Activated naive CD4-positive, alpha-beta T cell treated with anti-CD3 and anti-CD28 coated beads, Interleukin-2, amount 50 U/mL, for 72 hours (primary cell): ENCODE measurements at places on chromosomes 5 and 9.
A peak's percentile ranks its signal among the peaks of the same experiment; 100 is the strongest.

- DNase-seq: no peak
Observed at GRCh38 chr9:77605449-77606220, 42.5 kb downstream of the GNA14 start.

DNA sequence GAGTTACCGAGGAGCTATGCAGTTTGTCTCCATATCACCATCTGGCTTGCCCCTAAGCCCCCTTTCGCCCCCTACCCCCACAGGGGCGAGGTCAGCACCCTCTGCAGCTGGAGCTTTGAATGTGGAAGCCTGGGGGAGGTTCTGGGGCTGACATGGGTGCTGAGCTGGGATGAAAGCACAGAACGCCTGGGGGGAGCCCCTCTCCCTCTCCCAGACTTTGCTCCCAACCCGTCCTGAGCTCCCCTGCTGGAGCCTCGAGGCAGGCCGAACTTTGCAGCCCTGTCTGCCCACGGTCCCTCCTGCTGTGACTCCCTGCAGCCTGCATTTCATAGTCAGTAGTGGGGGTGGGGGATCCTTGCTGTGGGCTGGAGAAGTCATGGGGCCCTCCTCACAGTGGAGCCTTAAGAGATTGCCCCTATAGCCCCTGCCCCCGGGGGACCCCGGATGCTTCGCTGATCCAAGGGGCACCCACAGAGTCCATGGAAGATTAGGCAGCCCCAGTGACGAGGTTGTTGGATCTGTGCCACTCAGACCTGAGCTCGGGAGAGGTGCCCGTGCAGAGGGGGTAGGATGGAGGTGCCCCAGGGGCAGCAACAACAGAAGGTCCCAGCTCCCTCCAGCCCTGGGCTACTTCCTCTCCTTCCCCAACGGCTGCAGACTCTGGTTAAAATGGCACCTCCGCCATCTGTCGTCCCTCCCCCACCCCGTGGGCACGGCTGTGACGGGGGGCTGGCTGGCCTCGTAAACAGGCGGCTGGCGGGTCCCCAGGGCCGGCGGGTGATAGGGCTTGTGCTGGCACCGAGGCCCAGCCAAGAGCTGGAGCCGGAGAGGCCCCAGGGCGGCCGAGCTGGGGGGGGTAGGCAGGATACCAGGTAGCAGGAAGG lies 162.0 kb downstream of the C9orf50 start:
- DNase-seq: peak; percentile 23

GRCh38 chr5:36681711-36682110 lies 75.3 kb downstream of the SLC1A3 start:
- no peak for DNase-seq

DNA sequence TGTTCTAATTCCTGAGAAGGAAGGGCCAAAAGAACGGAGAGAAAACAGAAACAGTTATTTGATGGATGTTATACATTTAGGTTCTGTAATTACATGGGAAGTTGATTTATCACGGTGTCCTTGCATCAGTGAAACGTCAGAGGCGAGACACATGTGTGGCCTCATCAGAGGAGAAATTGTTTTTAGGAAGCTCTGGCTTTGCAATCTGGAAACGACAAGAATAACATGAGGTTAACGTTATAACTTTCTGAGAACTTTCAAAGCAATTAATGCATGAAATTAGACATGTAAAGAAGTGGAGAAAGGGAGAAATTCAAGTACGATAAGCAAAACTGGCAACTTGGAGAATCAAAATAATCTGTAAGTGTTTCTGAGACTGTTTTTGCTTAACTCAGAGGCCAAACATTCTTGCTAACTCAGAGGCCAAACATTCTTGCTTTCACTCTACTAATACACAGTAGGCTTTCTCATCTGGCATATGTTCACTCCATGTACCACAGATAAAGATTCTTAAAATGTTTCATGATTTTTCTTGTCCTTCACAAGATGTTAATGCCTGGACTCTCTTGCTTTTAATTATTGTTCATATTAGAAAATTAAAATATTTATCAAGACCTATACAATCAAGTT lies 933.0 kb downstream of the TLE4 start:
- DNase-seq: no peak

GRCh38 chr5:154813736-154814135 lies 36.7 kb downstream of the FAXDC2 start:
- no peak for DNase-seq

DNA sequence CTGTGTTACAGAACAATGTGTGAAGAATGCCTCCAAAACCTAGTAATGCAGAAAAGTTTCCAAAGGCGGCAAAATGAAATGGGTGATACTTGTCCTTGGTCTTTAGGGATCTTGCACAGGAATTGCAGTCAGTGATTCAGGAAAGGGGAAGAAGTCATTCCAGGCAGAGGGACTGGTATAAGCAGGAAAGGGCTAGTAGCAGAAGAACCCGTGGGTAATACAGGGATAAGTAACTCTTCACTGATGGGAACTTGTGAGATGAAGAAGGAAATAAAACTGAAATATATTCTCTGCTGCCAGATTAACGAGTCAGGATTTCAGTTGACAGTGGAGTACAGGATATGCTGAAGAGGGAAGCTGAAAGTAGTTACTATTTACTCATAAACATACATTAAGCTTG lies 1.2 kb downstream of the SRFBP1 start:
- no peak for DNase-seq

GRCh38 chr5:179385914-179386313 lies 40.7 kb upstream of the ADAMTS2 start:
- DNase-seq: no peak

GRCh38 chr5:111627862-111628261 lies 115.5 kb upstream of the STARD4 start:
- no peak for DNase-seq

DNA sequence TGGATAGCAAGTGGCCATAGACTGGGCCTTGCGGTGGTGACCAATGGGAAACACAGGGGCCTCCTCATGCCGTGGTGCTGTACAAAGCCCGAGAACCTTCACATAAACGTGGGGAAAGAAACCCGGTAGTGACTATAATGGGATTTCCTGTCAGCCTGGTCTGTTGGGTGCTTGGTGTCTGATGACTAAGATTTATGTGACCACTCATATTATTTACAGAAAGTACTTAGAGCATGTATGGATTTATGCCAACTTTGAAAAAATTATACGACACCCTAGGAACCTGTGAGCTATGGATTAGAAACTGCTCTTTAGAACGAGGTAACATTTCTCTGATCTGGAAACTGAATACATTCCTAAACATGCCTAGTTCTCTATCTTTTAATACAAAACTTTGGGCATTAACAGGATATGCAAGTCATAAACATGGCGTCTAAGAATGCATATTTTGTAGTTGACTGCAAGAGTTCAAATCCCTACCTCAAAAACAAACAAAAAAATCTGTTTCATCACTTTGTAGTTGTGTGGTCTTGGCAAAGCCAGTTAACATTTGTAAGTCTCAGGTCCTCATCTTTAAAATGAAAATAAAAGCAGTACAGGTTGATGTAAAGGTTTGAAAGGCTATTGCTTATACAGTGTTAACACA lies 85.4 kb downstream of the TMEM167A start:
- no peak for DNase-seq

DNA sequence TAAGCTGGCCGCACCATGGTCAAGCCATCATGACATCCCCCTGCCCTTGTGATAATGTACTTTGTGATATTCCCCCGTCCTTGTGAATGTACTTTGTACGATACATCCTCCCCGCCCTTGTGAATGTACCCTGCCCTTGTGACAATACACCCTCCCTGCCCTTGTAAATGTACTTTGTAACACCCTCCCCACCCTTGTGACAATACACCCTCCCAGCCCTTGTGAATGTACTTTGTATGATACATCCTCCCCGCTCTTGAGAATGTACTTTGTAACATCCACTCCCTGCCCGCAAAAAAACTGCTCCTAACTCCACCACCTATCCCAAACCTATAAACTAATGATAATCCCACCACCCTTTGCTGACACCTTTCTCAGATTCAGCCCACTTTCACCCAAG lies 313.8 kb downstream of the CTNND2 start:
- DNase-seq: no peak

GRCh38 chr5:150562832-150563231 lies 54.9 kb downstream of the NDST1 start:
- no peak for DNase-seq

- DNase-seq: no peak
Observed at GRCh38 chr5:77921094-77921768, 145.1 kb upstream of the TBCA start.

DNA sequence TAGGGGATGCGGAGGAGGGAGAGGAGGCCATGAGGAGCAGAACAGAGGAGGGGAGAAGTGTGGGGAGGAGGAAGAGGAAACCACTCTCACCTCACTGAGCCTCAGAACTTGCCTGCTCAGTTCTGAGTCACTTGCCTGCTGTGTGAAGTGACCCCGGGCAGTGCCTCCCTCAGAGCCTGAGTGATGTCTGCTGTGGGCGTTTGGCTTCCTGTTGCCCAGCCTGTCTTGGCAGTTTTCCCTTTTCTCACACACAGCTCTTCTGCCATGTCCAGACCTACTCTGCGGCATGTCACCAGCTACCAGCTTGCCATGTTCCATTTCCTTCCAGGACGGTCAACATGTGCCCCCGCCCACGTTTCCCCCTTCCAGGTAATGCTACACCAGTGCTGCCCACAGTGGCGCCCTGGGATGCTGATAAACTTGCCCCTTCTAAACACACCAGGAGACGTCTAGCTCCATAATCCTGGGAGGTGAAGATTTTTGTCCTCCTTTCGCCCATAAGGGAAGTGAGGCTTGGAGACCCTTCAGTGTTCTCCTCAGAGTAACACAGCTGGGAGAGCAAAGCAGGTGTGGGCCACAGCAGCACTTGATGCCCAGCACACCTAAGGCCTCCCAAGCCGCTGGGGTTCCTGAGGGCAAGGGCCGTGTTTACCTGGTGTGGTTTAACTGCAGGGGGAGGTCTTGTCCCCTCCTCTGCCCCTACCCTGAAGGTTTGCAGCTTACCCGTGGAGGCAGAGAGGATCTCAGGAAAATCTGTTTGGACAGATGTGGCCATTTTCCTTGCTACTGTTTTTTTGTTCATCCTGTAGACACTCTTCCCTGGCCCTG lies 63.8 kb upstream of the RNF130 start:
- peak; percentile 76 for DNase-seq

DNA sequence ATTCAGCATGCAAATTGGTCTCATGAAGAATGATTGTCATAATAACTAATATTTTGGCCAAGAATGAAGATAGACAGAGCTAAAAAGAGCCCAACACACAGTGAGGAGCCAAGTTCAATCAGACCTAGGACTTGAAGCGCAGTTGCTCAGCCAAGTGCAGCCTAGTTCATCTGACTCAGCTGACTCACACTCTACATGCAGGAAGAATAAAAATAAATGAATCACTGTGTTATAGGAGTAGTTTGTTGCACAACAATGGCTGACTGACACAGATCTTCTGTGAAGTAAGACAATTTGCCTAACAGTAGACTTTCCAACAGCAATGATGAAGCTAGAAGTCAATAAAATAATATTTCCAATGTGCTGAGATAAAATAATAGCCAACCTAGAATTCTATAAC lies 261.5 kb downstream of the CEMIP2 start:
- DNase-seq: no peak

- no peak for DNase-seq
Observed at GRCh38 chr5:61167382-61167781, 5.1 kb upstream of the SMIM15 start.

DNA sequence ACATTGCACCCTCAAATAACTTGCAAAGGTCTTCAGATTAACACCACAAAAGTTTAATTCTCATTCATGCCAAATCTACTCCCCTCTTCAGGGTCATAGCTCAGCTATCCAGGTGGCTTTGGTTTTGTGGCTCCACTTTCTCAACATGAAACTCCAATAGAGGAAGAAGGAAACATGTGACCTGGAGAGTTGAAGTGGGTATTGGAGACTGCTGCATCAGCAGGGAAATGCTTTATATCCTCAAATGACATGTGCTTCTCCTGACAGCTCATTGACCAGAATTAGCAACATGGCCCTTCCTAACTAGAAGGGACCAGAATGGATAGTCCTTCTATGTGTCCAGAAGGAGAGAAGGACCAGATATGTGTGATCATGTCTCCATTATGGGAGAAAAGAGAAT lies 73.6 kb downstream of the TLR4 start:
- no peak for DNase-seq

- no peak for DNase-seq
Observed at GRCh38 chr9:14466429-14466818, 152.5 kb upstream of the NFIB start.

DNA sequence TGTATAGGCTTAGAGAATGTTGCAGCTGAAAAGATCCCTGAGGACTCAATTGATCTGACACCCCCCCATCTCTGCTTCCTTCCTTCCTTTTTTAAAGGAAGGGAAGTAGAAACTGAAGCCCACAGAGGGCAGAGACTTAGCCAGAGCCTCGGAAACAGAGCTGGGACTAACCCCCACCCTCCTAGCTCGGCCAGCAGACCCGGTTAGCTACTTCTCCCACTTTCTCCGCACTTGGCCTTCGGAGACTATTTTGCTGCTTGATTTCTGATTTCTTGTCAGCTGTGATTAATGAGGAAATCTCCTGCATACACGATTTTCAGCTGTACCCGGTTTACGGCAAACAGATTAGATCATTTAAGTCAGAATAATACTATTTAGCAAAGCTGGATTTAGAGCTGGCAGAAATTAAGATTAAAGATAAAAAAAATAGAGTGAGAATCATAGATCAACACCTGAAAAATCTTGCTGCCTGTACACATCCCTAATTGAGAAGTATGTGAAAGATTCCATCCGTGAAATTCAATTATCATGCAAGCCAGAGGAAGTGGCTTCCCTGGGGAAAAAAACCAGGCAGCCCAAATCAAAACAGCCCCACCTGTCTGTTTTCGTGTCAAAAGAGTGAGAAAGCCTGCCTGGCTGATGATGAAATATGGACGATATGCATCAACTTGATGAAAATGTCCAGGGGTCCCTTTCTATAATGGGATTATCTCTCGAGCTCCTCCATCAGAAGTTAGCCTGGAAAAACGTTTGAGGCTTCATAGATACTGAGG lies 159.5 kb upstream of the SHB start:
- no peak for DNase-seq

DNA sequence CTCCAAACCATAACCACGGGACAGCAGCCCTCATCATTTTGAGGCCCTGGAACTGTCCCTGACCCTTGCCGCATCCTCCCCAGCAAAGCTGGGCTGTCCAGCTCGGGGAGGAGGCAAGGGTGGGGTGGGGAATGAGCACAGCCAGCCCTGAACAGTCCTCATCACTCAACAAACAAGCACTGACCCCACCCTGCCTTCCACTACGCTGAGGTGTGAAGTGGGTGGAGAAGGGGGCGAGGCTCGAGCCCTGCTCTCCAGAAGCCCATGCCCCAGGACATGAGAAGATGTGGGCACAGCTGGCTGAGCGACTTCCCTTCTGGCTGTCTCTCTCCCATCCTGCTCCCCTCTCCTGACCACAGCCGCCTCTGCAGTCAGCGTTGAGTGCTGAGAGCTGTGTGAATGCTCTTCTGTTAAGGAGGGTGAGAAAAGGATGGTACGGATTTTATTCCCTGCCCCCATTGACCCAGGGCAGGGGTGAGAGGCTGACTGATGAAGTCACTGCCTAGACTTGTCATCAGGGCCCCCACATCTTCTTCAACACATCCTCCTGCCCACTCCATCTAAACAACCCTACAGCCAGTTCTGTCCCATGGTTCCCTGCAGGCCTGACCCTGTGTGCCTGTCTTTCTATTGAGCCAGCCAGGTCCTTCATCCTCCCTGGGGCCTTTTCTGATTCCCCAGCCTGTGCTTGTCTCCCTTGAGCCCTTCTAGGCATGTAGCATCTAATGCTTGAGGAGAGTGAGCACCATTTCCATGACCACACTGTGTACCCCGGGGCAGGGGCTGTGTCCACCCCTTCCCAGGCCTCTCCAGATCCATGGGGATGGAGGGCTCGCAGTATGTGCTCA lies 276.0 kb downstream of the FSTL4 start:
- no peak for DNase-seq

GRCh38 chr5:110346893-110347358 lies 379.5 kb downstream of the TMEM232 start:
- no peak for DNase-seq
